Stimulated activated memory B cell treated with anti-CD40 and anti-IgM and Interleukin-4, amounts not matched to agents 10 μg/mL and 1 μg/mL and 100 μg/mL, for 72 hours (primary cell): ENCODE measurements at places on chromosomes 6 and 20.

DNA sequence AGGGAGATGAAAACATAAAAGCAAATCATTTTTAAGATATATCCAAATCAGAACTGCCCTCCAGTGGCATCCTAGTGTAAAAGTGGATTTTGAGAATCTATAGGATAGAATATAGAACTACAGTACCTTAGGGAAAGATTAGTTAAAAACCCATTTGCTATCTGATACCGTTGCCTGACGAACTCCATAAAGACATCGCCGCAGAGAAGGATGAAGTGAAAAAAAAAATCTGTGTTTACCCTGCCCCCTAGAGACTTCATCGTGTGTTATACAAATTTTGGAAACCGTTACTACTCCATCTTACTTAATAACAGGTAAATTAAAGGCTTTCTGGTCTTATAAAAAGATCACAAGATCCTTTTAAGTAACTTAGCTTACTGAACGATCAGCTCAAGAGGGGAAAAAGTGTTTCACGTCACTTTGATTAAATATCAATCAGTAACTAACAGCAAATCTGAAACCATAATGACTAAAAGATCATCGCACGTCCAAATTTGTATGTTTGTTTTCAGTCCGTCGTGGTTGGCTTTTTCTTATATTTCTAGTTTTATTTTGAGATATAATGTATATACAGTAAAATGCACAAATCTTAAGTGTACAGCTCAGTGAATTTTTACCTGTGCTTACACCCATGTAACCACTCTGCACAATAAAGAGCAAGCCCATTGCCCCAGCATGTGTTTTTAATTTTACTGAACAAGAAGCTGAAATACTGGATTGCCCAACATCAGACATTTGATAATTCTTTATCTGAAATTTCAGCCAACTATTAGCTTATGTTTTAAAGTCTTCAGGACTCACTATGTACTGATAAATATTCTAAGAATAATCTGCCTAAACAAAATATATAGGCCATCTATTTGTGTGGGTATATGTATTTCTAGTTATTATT lies 881 bp upstream of the MCM3 start:
- ATAC-seq, result no peak

GRCh38 chr20:23187751-23188150 lies 101.6 kb upstream of the CD93 start:
- no peak for ATAC-seq

GRCh38 chr6:36327226-36327918 lies 9.3 kb downstream of the BNIP5 start:
- ATAC-seq, result no peak

GRCh38 chr6:169589699-169590257 lies 112.1 kb downstream of the WDR27 start:
- ATAC-seq, result peak; percentile 86

GRCh38 chr6:130293800-130294199 lies 71.0 kb upstream of the SAMD3 start:
- ATAC-seq, result peak; percentile 60

DNA sequence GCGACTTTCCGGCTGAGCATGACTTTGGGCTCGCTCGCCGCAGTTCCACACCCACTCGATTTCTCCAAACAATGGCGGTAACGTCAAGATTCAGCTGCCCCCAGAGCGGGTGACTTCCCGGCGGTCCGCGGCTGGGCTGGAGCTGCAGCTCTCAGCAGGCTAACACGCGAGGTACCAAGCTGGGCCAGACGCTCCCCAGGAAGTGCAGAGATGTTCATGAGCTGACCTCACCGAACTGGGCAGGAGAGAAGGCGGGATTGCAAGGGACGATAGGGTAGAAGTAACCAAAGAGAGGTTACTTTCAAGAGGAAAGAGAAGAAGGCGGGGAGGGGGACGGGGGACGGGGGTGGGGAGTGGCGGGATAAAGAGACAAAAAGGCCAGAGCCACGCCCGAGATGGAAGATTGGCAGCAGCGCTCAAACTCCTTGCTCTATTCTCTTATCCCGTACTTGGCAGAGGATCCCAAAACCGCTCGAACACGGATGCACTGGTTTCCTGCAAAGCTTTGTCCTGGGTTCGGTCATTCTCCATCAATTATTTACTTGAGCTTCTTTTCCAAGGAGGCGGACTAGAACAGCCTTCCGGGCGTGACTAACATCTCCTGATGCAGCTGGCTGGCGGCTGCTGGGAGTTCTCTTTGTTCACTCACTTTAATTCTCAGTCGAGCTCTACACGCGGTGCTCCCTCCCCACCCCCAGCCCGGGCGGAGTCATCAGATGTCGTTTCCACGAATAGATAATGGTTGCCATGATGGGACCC lies at the start of gene MTCL3:
Gene MTCL3, minus strand, starts transcription at position 626 of the 759 bp plus-strand sequence.
- ATAC-seq, result no peak

DNA sequence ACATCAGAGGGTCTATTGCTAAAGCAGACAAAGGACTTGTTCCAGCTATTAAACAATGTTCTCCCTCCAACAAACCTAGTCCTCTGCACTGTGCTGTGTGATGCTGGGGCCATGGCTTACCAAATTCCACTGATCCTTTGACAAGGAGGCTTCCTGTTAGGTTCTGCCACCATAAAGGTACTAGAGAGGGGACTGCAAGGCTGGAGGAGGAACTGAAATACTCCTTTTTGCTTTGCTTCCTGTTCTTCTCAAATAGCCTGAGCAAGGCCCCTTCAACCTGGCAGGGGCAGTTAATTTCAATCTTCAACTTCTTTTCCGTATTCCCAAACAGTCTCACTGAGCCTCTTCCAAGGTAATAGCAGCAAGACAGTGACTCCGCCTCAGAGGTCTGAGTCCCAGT lies 286.4 kb upstream of the IRAK1BP1 start:
- no peak for ATAC-seq

GRCh38 chr6:166206510-166207283 lies 39.0 kb upstream of the TBXT start:
- ATAC-seq, result no peak
